ENCODE measurements at places on chromosomes 4 and X.

DNA sequence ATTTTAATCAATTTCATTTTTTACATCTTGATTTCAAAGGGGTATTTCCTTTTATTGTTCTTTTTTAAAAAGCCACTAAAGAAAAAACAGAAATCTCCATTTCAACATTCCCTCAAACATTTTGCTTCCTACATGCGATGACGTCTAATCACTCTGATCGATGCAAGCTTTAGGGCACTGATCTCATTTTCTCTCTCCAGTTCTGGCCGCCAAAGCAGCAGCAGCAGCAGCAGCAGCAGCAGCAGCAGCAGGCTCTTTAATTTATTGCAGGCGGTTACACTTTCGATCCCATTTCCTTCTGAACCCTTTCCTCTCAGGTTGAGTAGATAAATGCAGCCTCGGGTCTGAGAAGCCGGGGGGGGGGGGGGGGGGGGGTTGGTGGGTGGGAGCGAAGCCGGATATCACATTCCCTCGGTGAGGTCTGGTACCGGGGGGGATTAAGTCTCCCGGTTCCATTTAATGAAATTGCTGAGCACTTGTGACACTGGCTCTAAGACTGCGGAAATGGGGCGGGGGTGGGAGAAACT, 3.4 kb upstream of the PCDH7 start:
- no peak for DNase-seq

GRCh38 chr4:16450031-16450430, 223.8 kb upstream of the TAPT1 start:
- no peak for DNase-seq

- no peak for DNase-seq
Observed at GRCh38 chr4:165360041-165360695, 18.6 kb upstream of the CPE start.

DNA sequence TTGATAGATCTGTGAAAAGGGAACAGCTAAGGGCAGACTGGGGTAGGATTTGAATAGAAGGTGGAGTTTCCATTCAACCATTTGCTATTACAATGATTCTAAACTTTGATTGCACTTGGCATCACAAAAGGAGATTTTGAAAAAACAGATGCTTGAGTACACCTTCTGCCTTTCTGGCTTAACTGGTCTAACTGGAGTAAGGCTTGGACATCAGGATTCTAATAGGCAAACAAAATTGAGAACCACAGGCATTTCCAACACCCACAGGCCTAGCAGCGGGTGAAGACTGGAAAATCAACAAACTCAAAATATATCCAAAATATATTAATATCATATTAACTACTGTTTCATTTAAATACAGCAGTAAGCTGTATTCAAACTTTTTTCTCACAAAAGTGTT, 1.9 kb upstream of the VEGFC start:
- no peak for DNase-seq
